HCT116 (cell line): ENCODE measurements at places on chromosomes 6 and 20.

- DNase-seq, result no peak
Observed at GRCh38 chr6:17193106-17193775, 87.9 kb upstream of the RBM24 start.

DNA sequence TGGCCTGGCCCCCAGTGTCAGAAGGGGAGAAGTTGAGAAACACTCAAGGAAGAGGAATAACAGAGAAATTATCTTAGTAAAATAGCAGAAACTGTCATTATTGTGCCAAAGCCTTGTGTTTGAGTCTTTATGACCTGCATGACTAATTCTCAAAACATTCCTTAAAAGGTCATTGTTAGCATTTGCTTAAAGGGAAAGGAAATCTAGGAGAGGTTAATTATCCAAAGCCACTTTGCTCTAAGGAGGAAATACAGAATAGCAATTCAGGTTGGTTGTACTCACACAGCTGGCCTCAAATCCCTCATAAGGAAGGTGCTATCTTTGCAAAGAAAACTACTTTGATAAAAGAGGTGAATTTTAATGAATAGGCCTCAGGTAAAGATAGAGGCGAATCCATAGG, 516.7 kb downstream of the CBLN4 start:
- DNase-seq, result no peak

- no peak for DNase-seq
Observed at GRCh38 chr6:89689732-89690131, 51.2 kb upstream of the LYRM2 start.

DNA sequence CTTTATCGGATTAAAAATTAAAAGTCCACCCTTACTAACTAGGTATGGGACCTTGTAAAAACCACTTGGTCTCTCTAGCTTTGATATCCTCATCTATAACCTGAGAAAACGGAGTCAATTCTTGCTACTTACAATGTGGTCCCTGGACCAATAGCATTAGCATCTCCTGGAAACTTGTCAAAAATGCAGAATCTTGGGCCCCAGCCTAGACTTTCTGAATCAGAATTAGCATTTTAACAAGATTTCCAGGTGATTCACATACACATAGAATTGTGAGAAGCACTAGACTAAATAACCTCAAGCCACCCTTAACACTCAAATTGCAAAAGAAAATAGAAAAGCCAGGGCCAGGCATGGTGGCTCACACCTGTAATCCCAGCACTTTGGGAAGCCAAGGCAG, 96.6 kb downstream of the RNGTT start:
- DNase-seq, result no peak

GRCh38 chr20:49286689-49287551, 9.1 kb upstream of the ZNFX1 start:
- DNase-seq, result no peak

GRCh38 chr20:51495921-51496545, 46.5 kb downstream of the NFATC2 start:
- no peak for DNase-seq
